ENCODE measurements at places on chromosomes 11 and 22.

- no peak for DNase-seq
These were observed at the start of gene OR6M1 for GRCh38 chr11:123806249-123806648. OR6M1 (minus strand) TSS chr11:123806349; CDS start chr11:123806349, 0 bp downstream.

DNA sequence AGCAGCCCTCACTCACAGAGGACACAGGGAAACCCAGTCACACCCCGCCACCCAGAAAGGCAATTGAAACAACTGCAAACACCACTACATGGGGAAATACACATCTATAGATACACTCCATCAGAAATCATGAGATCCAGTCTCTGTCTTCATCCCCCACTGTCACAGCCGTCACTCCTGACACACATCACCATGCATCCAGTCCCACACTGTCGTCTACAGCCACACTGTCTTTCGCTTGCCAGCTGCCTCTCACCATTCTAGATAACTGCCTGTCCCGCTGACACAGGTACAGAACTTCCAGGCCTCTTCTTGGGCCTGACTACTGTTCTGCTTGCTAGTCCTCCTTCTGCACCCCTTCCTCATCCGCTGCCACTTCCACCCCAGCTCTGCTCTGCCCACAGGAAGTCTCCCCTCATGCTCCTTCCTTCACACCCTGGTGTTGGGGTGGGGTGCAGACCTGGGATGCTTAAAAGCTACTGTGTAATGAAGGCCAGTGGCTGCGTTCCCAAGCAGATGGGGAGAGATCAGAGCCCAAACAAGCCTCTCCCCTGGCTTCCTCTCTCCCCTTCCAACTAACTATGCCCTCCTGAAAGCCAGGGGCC is 42.6 kb downstream of the SLC22A12 start:
- DNase-seq, result no peak

GRCh38 chr22:33401291-33401690 is 343.1 kb upstream of the SYN3 start:
- DNase-seq, result no peak

- DNase-seq, result no peak
These were observed 981.6 kb upstream of the FAT3 start for GRCh38 chr11:91243051-91243450.

DNA sequence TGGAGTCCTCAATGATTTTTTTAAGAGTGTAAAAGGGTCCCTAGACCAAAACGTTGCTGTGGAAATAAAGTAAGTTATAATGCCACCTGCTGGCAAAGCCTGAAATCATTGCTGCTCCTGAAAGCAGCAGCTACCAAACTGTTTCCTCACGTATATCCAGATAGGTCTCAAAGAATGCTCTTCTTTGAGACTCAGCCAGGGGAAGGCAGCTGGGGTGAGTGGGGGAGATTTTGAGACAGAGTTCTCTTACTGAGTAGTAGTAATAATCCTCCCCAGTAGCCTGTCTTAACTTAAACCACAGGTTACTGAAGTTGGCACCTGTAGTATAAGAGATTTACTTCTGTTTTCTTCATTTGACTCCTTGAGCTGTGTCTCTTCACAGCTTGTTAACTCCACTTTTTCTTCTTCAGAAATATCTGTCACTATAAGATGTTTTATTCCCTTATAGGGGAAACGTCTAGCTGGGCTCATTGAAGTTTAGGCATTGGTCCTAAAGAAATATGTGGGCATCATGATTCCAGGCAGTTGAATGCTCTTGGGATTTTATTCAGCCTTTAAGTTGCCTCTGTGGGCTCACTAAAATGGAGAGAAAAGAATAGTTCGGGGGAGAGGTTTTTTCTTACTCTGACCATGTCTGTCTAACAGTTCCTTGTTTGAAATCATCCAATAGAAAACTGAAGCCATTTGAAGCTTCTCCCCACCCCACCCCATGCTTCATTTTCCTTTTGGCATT is 77.9 kb downstream of the BTBD10 start:
- DNase-seq, result no peak

DNA sequence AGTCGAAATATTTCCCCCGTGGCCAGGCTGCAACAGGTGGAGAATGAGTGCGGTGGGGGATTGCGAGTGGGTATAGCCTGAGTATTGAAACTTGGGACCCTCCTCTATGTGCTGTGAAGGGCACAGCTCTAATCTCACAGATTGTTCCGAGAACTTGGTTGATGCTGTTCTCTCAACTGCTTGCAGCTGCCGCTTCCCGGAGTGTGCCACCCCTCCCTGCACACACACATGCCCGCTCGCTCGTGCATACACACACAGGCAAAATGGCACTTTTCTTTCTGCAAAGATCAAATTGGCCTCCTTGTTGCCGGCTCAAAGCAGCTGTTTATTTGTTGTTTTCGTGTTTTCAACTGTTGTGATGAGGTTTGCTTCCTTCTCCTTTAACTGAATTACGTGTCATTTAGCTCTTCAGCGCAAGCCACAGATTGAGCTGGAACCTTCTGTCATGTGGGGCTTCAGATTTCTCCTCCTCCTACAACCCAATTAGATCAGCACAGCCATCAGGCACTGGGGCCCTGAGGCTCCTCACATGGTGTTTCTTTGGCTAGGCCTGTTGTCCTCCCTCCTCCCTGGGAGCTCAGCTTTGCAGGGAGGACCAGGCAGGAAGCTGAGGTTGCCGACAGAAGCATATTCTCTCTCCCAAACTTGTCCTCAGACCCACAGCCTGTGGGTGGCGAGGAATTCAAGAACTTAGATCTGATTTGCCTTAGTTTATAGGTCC is 13.9 kb upstream of the B3GAT1 start:
- no peak for DNase-seq

DNA sequence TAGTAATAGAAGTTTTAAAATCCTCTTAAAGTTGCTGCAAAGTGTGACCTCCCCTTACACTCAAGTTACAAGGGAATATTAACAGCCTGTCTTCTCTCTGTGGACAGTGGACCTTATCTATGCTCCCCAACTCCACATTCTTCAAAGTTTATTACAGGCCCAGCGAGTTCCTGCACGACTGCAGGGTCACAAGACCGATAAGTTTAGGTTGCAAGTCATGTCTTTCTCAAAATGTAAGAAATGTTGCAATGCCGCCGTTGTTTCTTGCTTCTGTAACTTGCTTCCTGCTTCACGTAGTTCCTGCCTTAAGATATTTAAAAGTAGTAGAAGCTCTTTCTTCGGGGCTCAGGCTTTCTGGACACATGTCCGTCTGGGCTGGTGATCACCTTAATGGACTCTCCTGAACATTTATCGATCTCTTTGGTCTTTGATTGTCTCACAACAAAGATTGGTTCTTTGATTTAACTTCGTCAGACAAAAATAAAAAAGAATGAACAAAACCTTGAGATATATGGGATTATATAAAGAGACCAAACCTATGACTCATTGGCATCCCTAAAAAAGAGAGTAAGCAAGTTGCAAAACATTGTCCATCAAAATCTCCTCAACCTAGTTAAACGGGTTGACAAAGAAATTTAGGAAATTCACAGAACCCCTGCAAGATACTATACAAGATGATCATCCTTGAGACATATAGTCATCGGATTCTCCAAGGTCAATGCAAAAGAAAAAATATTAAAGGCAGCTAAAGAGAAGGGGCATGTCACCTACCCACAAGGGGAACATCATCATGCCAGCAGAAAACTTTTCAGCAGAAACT is 45.4 kb upstream of the GLYAT start:
- DNase-seq, result no peak

- DNase-seq, result no peak
These were observed 740.9 kb downstream of the METTL15 start for GRCh38 chr11:28849053-28849452.

- no peak for DNase-seq
These were observed 96.4 kb downstream of the AMOTL1 start for GRCh38 chr11:94864506-94865045.

- no peak for DNase-seq
These were observed 15.7 kb upstream of the OPCML start for GRCh38 chr11:133547808-133548494.

DNA sequence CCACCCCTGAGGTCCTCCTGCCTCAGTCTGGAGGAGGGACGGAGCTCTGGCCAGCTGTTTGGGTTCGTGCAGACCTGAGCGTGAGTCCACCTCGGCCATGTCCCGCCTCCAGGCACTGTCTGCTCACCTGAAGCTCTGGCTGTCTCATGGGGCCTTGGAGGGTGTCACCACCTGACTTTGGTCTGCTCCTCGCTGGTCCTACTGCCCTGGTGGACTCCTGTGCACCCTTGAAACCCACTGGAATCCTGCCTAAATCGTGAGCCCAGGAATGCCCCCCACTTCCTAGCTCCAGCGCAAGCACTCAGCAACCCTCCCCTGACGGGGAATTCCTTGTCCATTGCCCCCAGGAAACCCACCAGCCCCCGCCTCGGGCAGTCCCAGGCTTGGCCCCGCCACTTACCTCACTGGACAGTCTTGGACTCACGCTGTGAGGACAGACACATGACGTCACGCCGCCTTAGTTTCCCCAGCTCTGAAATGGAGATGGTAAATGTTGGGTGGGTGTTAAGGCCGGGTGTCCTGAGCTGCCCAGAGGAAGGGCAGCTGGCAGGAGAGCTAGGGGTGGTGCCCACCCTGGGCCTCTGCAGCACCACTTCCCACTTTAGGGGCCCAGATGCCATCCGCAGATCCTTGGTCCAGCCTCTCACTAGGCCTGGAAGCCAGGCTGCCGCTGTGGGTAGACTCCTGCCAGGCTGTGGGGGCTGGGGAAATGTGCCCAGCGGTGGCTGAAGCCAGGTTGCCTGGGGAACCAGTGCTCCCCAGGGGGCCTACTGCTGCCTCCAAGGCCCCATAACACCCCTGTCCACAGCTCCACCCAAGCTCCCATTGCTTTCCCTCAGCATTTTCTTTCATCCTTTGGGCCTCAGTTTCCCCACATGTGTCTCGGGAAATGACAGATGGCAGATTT is 18.2 kb upstream of the TBX1 start:
- no peak for DNase-seq

- no peak for DNase-seq
These were observed 8.4 kb upstream of the LMO2 start for GRCh38 chr11:33900159-33900840.

GRCh38 chr11:122781378-122782195 is 56.7 kb upstream of the CRTAM start:
- DNase-seq, result peak; percentile 42

DNA sequence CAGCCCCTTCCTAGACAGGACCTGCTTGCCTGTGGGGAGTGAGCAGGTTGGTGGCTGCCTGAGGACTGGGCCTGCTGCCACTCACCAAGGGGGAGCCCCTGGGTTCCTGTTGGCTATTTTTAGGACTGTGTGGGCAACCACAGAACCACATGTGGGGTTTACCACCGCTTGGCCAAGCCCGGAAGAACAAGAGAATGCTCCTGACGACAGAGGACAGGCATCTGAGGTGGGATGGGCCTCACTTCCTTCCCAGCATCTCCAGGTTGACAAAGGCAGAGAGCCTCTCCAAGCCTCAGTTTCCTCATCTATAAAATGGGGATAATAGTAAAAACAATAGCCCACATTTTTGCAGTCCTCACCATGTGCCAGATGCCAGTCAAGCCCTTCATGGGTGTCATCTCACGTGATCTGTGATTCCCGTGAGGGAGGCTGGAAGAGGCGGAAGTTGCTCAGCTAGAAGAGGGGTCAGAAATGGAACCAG is 43.6 kb downstream of the LRRC32 start:
- DNase-seq, result no peak

GRCh38 chr11:95764267-95764898 is 25.2 kb downstream of the FAM76B start:
- peak; percentile 71 for DNase-seq

DNA sequence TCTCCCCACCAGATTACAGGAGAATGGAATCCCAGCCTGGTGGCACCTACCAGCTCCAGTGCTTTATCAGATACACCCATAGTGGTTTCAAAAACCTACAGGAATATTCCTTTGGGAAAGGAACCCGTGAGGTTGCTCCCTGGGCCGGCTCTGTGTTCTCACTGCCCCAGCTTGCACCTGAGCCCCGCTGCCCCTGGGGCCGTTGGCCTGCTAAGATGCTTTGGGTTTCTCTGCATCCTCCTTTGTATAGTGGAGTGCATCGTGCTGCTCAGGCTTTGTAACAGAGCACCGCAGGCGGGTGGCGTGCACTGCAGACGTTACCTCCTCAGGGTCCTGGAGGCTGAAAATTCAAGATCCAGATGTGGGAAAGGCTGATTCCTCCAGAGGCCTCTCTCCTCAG is 414.1 kb downstream of the BRD1 start:
- DNase-seq, result no peak

- DNase-seq, result no peak
These were observed 1.5 kb upstream of the KLHDC7B start for GRCh38 chr22:50544078-50544745.

- DNase-seq, result no peak
These were observed 14.4 kb downstream of the GRAP2 start for GRCh38 chr22:39915295-39915726.

GRCh38 chr11:995752-996420 is 40.6 kb downstream of the MUC6 start:
- no peak for DNase-seq

- no peak for DNase-seq
These were observed 285.1 kb upstream of the CCDC90B start for GRCh38 chr11:83571302-83571701.

GRCh38 chr22:22507743-22508273 is 734 bp downstream of the ZNF280B start:
- no peak for DNase-seq

GRCh38 chr11:95711162-95711944 is 78.2 kb downstream of the FAM76B start:
- DNase-seq, result no peak

DNA sequence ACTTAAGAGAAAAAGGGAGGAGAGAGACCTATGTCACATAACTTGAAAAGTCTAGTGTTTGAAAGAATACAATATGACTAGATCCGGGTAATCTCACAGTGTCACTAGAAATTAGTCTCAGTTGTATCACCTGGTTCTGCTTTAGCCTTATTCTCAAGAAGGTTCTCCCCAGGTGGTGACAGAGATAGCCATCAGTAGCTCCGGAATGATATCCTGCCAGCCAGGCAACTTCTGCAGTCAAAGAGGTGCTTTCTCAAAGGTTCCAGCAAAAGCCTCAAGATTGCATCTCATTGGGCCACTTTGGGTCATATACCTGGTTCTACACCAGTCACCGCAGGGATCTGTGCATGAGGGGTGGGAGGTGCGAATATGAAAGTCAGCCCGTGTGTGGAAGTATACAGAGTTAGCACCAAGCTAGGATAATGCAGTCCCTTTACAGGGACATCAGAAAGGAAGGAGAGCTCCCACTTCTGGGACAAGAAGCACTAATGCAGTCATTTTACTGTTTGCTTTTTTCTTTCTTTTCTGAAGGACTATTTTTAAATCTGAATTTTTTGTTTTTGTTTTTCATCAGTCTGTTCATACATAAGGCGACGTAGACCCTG is 61.1 kb downstream of the CYB5R2 start:
- DNase-seq, result no peak

DNA sequence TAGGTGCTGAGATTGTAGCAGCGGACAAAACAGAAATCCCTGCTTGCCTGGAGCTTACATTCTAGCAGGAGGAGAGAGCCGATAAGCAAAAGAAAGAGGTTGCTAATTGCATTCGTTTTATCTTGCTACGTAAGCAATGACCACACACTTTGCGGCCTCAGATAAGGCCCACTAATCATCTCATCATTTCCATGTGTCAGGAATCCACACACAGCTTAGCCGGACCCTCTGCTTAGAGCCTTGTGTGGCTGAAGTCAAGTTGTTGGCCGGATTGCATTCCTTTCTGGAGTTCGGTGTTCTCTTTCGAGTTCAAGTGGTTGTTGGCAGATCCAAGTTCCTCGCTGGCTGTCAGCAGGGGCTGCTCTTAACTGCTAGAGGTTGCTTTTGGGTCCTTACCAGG is 101.6 kb downstream of the CHST1 start:
- DNase-seq, result no peak

GRCh38 chr22:17548010-17548755 is 15.1 kb upstream of the SLC25A18 start:
- DNase-seq, result no peak

- no peak for DNase-seq
These were observed 113.4 kb upstream of the CRYBB3 start for GRCh38 chr22:25085930-25086901.

- DNase-seq, result no peak
These were observed 10.6 kb downstream of the PITPNM1 start for GRCh38 chr11:67494371-67495233.

Measured in NCI-H774 (cell line).